ENCODE measurements at places on chromosomes 5 and 9.

- no peak for DNase-seq
Observed at GRCh38 chr9:121302786-121303185, 34.8 kb downstream of the GSN start.

DNA sequence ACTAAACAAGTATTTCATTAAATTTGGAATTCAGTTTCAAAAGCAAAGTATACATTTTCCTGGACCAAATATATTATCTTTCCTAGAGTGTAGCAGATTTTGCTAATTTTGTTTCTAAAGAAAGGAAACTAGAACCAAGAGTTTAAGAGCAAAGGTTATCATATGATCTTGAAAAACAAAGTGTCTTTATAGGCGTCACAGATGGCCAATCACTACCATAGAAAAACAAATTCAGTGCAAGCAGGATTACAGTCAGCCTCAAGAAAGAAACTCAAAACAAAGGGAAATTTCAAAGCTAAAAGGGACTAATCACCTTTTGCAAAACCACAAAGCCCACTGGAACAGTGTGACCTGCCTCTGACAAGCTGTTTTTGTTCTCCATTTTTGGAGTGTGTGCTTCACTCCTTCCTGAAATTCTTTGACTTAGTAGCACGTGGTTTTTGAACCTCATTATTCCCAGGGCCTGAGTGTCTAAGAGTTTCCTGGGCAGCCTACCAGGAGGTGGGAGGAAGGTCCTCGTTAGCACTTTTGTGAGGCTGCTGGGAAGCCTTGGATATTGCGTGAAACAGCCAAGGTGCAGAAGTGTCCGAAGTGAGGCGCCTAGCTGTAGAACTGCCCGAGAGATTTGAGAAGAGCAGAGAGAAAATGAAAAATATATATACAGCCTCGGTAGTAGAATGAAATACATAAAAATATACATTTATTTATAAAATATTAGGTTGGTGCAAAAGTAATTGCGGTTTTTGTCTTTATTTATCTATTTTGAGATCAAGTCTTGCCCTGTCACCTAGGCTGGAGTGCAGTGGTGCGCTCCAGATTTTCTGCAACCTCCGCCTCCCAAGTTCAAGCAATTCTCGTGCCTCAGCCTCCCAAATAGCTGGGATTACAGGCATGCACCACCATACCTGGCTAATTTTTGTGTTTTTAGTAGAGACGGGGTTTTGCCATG is 246.1 kb downstream of the MARCHF11 start:
- DNase-seq, result no peak

DNA sequence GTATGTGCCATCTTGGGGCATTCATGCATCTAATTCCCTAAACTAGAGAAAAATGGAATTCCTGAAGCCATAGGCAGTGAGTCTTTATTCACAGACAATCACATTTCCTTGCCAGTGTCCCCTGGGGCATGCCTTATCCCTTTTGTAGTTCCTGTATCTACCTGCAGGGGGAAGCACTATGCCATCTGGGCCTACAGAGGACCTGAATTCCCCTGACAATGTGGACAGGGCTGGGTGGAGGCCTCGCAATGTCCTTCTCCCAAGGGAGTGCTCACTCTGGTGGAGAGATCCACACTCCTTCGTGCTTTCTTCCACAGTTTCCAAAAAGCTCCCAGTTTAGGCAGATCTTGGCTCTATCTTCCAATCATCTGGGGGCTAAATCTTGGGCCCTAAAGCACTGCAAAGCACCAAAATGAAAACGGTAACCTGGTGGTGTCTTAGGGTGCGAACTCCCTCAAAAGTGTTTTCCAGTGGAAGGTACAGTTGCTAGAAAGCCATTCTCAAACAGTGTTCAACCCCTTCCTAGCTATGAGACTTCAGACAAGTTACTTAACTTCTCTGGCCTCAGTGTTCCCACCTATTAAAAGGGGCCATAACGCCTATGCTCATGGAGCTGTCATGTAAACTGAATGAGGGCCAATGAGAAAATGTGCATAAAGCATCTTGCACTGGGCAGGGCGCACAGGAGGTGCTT is 17.5 kb downstream of the WHRN start:
- DNase-seq, result peak; percentile 34

- DNase-seq, result no peak
Observed at GRCh38 chr5:83126501-83126900, 49.2 kb downstream of the XRCC4 start.

DNA sequence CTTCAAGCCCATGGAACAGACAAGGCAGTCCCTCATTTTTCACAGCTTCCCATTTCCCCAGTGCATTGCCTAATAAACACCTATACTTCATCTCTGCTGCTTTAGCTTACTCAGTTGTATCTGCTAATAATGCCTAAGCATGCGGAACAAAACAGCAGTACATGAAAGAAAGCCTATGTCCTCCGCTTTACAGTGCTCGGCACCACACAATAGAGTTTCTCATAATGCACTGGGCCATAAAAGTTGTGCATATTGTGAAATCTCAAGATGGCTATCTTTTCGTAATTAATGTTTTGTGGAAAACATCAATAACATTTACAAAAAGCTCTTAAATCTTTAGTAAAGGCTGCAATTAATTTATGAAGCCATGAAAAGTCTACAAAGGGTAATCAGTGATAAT is 69.3 kb downstream of the DENND1A start:
- DNase-seq, result no peak

- no peak for DNase-seq
Observed at GRCh38 chr5:125381290-125381689, 634.9 kb upstream of the ZNF608 start.

- no peak for DNase-seq
Observed at GRCh38 chr5:152256580-152256979, 148.5 kb downstream of the NMUR2 start.

GRCh38 chr5:157270771-157271170 is 4.8 kb downstream of the CYFIP2 start:
- no peak for DNase-seq

GRCh38 chr9:76463211-76463610 is 4.2 kb downstream of the GCNT1 start:
- DNase-seq, result no peak

DNA sequence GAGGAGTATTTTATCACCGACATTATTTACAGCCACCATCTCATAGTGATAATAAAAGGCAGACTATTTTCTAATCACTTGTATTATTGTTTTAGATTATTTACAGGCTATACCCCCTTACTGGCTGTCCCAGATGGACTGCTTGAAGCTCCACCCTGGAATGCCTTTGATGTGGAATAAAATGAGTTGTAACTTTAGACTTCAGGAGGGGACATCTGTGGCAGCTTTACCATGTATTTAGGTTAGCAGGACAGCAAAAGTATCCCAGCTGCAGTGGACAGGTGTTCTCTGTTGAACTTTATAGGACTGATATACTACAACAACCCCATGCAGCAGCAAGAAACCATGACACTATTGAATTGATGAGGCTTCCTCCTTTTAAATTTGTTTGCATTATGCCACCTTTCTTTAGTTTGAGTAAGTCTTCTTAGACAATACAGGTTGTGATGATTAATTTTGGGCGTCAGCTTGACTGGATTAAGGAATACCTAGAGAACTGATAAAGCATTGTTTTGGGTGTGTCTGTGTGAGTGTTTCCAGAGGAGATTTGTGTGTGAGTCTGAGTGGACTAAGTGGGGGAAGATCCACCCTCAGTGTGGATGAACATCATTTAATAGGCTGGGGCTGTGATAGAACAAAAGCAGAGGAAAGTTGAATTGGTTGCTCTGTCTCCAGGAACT is 29.2 kb upstream of the C9orf57 start:
- DNase-seq, result no peak

GRCh38 chr5:180071531-180072255 is at the start of gene RNF130:
Gene RNF130 (minus strand): TSS chr5:180071759. CDS start chr5:180071702, 57 bp downstream.
- DNase-seq, result peak; percentile 67

DNA sequence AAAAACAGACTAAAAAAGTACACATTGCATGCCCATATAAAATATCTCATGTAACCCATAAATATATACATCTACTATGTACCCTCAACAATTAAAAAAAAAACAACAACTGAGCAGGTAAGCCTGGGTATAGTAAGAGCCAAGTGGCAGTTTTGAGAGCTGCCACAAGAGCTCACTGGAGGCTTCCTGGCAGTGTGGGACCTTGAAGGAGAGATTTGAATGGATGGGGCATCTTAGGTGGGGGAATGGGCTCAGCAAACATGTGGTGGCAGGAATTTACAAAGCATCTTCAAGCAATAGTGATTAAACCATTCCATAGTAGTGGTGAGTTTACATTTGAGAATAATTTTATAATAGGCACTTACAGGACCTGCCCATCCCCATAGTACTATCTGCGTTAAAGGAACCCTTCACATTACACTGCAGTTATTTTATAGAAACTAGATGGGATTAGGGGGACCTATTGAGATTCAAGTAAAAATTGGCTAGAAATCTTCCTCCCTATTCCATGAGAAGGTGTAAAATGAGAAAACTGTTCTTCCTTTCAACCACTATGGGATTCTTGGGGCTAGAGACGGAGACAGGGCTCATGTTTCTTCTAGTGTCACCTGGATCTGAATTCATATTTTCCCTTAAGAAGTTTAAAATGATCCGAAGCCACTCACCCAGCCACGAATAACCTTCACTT is 6.9 kb downstream of the MEGF10 start:
- no peak for DNase-seq

DNA sequence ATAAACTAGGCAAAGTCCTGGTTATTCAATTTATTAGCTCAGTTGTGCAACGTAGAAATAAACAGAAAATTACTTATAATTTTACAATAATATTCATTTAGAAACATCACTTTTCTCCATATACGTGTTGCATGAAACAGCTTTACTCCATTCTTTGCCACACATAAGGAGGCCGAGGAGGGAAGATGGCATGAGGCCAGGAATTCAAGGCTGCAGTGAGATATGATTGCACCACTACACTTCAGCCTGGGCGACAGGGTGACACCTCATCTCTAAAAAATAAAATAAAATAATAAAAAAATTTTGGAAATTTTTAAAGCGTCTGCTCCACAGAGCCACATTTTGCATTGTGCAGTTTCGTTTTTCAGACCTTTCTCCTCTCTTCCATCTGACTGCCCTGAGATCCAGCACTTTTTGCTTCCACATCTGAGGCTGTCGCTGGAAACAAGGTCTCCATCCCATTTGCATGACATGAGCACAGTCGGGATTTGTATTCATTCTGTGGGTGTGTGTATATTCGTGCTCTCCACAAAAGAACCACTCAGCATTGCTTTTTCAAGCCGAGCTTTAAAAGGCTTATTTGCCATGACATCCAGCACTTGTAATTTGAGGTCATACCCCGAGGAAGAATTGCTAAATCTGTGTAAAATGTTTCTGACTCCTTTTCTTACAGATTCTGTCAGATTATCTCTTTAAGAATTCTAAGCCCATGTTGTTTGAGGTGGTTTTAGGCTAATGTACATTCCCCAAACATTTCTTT is 98.6 kb upstream of the MSX2 start:
- no peak for DNase-seq

DNA sequence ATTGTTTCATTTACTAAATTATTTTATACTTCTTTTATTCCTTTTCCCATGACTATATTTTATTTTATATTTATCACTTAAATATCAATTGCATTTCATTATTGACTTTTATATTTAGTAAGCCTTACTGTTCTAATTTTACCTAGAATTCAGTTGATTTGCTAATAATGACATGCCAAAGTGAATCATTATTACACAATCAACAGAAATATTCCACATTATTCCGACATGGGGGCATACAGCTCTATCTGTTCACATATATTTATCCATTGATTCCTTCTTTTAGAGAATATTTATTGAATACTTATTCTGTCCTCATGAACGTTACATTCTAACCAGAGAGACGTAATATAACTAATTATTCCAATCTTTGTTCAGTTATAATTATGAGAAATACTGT is 221.8 kb downstream of the DOCK8 start:
- DNase-seq, result no peak

DNA sequence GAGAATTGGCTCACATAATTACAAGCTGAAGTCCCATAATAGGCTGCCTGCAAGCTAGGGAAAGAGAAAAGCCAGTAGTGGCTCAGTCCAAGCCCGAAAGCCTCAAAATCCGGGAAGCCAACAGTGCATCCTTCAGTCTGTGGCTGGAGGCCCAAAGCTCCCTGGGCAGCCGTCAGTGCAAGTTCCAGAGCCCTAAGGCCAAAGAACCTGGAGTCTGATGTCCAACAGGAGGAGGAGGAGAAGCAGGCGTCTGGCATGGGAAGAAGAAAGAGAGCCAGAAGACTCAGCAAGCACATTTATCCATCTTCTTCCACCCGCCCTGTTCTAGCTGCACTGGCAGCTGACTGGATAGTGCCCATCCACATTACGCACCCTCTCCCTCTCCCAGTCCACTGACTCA is 213.4 kb downstream of the GAS1 start:
- no peak for DNase-seq

- no peak for DNase-seq
Observed at GRCh38 chr9:136977223-136977622, at the start of gene PTGDS. Gene PTGDS (plus strand): TSS chr9:136977504. CDS start chr9:136977579, 75 bp downstream.

DNA sequence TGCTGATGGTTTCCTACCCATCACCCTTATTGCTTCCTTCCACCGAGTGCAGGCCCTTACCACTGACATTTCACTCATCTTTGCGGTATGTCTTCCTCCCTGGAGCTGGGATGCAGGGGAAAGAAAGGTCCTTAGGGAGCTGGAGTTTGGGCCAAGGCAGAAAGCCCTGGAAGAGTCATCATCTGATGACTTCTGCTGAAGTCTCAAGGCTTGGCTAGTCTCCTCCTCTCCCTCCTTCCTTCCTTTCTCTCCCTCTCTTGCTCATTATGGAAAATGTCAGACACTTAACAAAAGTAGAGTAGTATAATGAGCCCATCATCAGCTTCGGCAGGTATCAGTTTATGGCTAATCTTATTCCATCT is 40.0 kb downstream of the LARP1 start:
- DNase-seq, result no peak

DNA sequence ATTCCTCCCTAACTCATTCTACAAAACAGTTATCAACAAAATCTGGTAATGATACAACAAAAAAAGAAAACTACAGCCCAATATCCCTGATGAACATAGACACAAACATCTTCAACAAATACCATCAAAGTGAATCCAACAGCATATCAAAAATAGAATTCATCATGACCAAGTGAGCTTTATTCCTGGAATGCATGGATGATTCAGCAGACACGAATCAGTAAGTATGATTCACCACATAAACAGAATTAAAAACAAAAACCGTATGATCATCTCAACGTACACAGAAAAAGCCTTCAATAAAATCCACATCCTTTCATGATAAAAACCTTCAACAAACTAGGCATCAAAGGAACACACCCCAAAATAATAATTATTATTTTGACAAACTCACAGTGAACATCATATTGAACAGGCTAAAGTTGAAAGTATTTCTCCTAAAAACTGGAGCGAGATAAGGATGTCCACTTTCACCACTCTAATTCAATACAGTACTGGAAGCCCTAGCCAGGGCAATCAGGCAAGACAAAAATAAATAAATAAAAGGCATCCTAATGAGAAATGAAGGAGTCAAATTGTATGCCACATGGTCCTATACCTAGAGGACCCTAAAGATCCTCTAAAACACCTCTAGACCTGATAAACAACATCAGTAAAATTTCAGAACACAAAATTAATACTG is 305.1 kb upstream of the RGMB start:
- no peak for DNase-seq

DNA sequence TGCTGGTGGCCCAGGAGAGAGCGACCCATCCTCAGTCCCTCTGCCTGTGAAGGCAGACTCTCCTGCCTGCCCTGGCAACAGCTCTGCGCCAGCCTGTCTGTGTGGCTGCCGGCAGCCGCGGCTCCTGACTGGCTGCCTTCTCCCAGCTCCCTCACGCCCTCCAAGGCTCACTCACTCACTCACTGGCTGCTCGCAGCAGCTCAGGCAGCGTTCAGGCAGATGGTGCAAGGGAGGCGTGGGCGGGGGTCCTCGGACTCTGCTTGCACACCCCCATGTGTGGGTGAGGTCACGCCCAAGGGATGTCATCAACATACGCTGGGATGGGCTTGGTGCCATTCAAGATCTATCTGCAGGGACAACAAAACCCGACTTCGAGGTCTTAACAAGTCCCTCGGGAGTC is 66.7 kb downstream of the DAB2IP start:
- no peak for DNase-seq
